ENCODE measurements at places on chromosomes 16 and 17.

DNA sequence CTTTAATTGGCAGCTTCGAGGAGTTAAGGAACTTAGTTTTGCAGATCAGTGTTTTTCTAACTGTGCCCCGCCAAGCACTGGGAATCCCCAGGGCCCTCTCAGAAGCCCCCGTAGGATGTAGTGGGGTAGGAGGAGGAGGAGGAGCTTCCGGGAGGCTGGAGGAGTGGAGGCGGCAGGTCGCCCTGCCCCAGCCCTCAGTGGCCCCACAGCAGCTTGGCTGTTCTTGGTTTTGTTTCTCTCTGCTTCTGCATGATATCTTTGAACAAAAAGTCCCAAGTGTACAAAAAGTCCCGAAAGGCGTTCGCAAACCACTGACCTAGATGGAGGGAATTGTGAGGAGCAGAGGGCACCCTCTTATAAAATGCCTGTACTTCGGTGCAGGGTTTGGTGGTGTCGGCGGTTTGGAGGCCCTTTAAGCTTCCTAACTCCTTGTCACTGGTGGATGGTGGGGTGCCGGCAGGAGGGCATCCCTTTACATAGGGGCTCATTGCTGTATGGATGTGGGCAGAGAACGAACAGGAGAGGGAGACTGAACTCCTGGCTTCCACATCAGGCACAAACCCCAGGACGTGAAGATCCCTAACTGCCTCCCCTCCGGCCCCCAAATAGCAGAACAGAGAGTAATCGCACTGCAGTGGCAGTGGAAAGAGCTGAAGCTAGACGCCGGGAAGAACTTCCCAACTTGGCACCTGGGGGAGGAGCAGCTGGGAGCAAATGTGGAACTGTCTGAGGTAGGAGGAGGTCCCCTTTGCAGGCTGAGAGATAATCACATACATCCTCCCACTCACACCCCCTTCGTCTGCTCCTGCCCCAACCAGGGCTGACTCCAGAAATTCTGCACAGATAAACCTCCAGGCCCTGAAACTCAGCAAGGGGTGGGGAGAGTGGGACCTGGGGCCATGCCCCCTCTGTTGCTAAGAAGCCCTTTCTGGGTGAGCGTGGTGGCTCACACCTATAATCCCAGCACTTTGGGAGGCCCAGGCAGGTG, 20.1 kb downstream of the EPOP start:
- no peak for DNase-seq

GRCh38 chr16:87954826-87955225, 3.6 kb downstream of the BANP start:
- no peak for DNase-seq

DNA sequence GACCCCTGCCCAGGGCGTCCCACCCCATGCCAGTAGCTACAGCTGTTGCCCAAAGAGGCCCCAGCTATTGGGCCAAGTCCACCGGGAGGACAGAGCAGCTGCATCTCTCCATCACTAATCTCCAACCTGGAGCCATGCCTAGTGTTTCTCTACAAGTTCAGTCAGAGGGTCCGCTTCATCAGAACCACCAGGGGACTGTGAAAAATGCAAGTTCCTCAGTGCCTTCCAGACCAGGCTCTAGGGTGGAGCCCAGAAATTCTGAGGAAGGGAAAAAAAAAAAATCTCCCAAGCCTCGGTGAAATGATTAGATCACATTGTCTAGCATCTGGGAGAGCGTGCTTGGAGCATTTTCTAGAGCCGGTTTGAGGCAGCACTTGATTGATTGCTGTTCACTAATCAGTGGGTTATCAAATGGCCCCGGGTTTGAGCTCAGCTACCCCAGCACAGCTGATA, 22.4 kb upstream of the HERPUD1 start:
- no peak for DNase-seq

GRCh38 chr16:14179116-14179515, 108.0 kb downstream of the MRTFB start:
- DNase-seq: no peak

DNA sequence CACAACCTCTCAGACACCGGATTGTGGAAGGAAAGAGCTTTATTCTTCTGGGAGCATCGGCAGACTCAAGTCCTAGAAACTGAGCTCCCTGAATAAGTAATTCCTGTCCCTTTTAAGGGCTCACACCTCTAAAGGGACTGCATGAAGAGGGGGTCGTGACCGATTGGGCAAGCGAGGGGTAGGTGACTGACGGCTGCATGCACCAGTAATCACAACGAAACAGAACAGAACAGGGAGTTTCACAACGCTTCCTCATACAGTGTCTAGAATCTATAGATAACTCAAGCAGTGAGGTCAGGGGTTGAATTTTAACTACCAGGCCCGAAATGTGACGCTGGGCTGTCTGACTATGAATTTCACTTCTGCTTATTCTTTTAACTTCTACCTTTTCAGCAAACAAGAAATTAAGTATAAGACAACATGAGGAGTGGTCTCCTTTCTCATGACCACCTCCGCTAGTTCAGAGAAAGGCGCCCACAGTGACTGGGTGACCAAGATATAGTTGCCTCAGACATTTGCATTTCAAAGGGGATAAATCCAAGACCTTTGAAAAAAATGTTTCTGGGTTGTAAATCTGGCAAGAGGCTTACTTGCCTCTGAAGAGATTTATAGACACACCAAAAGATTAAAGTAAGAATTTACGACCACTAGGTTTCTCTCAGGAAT, 88.4 kb upstream of the ATF7IP2 start:
- no peak for DNase-seq

- no peak for DNase-seq
Observed at GRCh38 chr17:43444223-43445008, 39.4 kb upstream of the DHX8 start.

- DNase-seq: no peak
Observed at GRCh38 chr17:34913001-34913400, 48.3 kb downstream of the CCT6B start.

- DNase-seq: no peak
Observed at GRCh38 chr17:40153603-40154236, 13.4 kb downstream of the CASC3 start.

GRCh38 chr17:21843318-21843865, 151.1 kb downstream of the KCNJ18 start:
- DNase-seq: no peak

DNA sequence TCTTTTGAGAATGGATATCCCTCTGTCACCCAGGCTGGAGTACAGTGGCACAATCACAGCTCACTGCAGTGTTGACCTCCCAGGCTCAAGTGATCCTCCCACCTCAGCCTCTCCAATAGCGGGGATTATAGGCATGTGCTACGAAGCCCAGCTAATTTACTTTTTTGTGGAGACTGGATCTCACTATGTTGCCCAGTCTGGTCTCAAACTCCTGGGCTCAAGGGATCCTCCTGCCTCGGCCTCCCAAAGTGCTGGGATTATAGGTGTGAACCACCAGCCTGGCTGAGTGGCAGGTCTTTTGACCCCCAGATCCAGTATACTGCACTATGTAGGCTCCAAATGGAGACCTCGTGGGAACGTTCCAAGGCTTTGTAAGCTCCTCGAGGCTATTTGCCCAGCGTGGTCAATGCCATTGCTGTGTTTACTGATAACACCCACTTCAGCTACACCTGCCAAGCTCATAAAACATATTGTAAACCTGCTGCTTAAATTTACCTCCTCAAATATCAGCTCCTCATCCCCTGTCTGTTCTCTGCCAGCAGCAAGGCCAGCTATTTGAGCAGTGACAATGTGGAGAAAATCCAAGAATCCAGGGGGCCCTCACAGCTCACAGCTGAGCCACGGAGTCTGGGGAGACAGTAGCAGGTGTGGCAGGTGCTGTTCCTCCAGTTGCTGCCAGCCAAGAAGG, 16.2 kb upstream of the KIFC3 start:
- DNase-seq: no peak

GRCh38 chr16:27772093-27772825, 222.3 kb downstream of the KATNIP start:
- DNase-seq: no peak

- no peak for DNase-seq
Observed at GRCh38 chr17:73765824-73766563, 121.7 kb upstream of the SDK2 start.

- no peak for DNase-seq
Observed at GRCh38 chr16:19186408-19186807, 18.4 kb downstream of the SYT17 start.

- DNase-seq: no peak
Observed at GRCh38 chr17:52276381-52277008, 118.0 kb upstream of the CA10 start.

DNA sequence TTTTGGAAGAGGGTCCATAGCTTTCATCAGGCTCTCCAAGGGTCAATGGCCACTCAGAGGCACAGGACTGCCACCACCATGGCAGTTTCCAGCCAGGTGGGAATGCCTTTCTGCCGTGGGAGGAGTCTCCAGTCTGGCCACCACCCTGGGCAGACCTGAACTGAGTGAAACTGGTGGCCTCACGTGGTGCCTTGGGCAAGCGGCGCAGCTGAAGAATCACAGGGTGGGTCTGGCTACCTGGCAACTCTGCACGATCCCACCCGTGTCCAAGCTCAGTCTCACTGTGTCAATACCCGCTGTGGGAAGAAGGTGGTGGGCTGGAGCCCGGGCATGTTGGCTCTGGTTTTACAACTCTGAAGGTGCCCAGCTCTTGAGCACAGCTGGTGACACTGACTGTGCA, 31.8 kb downstream of the VAC14 start:
- no peak for DNase-seq

DNA sequence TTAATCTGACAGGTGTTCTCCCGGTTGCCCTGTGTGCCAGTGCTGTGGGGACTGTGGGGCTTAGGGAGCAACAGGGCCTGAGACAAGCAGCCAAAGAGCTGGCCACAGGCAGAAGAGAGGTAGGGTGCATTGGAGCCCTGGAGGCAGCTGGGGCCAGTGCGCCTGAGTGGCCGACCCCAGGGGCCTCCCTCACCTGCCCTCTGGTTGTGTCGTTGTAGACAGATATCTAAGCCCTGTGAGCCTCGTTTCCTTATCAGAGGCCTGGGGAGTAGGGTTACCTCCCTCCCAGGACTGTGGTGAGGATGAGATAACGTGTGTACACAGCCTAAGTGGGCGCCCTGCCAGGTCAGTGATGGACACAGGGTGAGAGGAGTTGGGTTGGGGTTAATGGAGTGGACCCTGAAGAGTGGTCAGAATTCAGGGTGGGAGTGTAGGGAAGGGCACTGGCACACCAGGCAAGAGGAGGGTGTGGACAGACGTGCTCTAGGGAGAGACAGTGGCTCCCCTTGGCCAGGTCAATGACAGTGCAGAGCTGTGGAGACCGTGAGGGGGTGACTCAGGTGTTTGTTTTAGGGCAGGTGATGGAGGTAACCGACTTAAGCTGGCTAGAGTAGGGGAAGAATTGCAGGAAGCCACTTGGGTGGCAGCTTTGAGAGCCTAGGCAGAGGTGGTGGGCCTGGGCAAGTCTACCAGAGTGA, 3.4 kb downstream of the NARF start:
- no peak for DNase-seq

DNA sequence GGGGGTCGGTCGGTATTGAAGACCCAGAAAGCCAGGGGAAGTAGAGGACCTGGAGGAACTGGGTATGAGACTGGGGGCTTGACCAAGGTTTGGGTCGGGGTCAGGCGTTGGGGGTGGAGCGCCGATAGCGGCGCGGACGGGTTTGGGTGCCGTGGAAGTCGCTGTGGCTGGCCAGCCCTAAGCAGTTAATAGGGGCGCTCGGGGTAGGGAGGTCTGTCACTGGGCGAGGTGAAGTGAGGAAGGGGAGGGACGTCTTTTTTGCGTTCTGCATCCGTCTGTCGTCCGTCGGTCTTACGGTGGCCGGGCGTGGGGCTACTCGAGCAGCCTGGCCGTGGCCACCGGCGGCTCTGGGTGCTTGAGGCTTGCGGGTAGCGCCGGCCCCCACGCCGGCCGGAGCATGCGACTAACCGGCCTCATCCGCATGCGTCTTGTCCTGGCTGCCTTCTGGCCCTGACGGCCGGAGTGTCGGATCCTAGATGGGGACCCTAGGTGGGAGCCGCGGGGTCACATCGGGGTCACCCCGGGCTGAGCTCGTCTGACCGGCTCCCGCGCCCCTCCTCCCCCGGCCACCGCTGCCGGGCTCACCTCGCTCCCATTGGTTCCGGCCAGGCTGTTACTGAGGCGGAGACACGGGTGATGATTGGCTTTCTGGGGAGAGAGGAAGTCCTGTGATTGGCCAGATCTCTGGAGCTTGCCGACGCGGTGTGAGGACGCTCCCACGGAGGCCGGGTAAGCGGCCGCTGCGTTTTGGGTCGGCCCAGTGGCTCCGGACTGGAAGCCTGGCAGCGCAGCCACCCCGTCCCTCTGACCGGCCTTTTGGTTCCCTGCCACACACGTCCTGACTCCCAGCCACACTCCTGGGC, 10.3 kb upstream of the TMEM88 start:
- no peak for DNase-seq

- no peak for DNase-seq
Observed at GRCh38 chr16:22053921-22054341, 38.4 kb upstream of the VWA3A start.

GRCh38 chr17:42399121-42399520, 10.9 kb upstream of the STAT3 start:
- no peak for DNase-seq

- no peak for DNase-seq
Observed at GRCh38 chr16:76988526-76988925, 202.5 kb upstream of the MON1B start.

DNA sequence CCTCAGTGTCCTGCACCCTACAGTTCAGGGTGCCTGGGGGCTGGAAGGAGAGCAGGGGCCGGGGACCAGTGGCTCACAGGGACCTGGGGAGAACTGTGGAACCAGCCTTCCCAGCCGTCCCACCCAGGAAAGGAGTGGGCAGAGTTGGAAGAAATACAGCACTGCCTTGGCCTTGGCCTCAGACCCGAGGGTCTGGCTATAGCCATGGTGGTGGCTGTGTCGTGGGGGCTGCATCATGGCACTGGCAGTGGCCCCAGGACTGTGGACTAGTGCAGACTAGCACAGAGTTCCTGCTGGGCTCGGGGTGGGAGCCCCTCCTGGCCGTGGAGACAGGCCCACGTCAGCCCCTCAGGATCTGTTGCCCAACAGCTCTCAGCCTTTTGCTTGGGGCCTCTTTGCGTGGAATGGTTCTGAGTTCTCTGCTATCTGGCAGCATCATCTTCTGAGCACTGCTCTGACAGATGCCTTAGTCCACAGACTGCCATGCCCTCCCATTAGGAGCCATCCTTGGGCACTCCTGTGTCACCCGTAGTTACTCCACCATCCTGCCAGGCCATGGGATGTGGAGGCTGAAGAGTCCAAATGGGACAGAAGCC, 12.6 kb upstream of the DNASE1 start:
- no peak for DNase-seq

GRCh38 chr16:56423584-56424403, 1.6 kb downstream of the AMFR start:
- DNase-seq: no peak

GRCh38 chr16:85227946-85228862, 115.9 kb upstream of the CIBAR2 start:
- no peak for DNase-seq

- DNase-seq: no peak
Observed at GRCh38 chr17:41340494-41340893, 10.1 kb downstream of the KRT33A start.

GRCh38 chr16:84794186-84794585, 25.6 kb upstream of the CRISPLD2 start:
- DNase-seq: no peak

- no peak for DNase-seq
Observed at GRCh38 chr17:74369221-74369620, 1.9 kb downstream of the GPR142 start.

Measured in epithelial cell of proximal tubule (primary cell).